ENCODE measurements at places on chromosomes 16 and 17.

DNA sequence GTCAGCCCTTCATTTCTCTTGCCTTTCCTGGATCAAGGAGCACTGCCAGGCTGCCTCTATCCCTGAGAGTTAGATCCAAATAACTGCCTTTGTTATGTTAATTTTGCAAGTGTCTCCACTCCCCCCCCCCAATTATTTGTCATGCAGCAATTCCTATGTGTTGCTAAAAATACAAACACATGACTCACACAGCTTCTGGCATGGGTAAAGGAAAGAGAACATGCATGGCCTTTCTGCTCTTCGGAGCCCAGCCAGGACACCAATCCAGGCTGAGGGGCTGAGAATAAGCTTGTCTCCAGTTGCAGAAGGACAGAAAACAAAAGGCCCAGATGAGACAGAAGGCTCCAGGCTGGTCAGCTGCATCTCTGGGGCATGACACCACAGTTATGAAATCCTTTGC is 148.0 kb upstream of the TNRC6C start:
- DNase-seq: no peak

- no peak for DNase-seq
Observed at GRCh38 chr16:24270721-24271442, 14.7 kb downstream of the CACNG3 start.

GRCh38 chr17:72715906-72716572 is 376.4 kb downstream of the SLC39A11 start:
- peak; percentile 70 for DNase-seq

GRCh38 chr17:58325289-58325726 is 3.3 kb downstream of the TSPOAP1 start:
- DNase-seq: no peak

GRCh38 chr17:279776-280175 is 72.8 kb downstream of the RPH3AL start:
- no peak for DNase-seq

DNA sequence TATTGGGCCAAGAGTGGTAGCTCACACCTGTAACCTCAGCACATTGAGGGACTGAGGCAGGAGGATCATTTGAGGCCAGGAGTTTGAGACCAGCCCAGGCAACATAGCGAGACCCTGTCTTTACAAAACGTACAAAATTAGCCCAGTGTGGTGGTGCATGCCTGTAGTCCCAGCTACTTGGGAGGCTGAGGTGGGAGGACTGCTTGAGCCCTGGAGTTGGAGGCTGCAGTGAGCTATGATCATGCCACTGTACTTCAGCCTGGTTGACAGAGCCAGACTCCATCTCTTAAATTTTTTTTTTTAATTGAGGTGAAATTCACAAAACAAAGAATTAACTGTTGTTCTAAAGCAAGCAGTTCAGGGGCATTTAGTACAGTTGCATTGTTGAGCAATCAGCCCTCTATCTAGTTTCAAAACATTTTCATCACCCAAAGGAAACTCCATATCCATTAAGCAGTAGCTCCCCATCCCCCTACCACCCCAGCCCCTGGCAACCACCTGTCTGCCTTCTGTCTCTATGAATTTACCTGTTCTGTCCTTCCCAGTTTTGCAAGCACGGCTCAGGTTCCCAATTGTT is 15.6 kb downstream of the SNX29 start:
- no peak for DNase-seq

GRCh38 chr17:30308406-30308805 is 16.7 kb upstream of the BLMH start:
- no peak for DNase-seq

GRCh38 chr16:82993926-82994325 is 367.2 kb downstream of the CDH13 start:
- no peak for DNase-seq

DNA sequence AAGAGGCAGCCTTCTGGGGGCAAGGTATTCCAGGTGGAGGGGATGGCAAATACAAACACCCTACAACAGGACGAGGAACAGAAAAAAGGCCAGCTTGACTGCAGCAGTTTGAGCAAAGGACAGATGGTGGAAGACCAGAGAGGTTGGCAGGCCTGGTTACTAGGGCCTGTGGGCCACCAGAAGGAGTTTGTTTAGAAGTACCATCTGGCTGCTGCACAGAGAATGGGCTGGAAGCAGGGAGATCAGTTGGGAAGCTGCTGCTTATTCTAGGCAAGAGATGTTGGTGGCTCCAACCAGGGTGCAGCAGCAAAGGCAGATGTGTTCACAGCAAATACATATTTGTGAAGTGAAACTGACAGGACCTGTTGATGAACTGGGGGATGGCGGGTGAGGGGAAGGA is 2.9 kb upstream of the YPEL2 start:
- no peak for DNase-seq

GRCh38 chr17:73231395-73231794 is 30.3 kb downstream of the CPSF4L start:
- no peak for DNase-seq

- no peak for DNase-seq
Observed at GRCh38 chr17:43907998-43908721, 824 bp upstream of the MPP2 start.

DNA sequence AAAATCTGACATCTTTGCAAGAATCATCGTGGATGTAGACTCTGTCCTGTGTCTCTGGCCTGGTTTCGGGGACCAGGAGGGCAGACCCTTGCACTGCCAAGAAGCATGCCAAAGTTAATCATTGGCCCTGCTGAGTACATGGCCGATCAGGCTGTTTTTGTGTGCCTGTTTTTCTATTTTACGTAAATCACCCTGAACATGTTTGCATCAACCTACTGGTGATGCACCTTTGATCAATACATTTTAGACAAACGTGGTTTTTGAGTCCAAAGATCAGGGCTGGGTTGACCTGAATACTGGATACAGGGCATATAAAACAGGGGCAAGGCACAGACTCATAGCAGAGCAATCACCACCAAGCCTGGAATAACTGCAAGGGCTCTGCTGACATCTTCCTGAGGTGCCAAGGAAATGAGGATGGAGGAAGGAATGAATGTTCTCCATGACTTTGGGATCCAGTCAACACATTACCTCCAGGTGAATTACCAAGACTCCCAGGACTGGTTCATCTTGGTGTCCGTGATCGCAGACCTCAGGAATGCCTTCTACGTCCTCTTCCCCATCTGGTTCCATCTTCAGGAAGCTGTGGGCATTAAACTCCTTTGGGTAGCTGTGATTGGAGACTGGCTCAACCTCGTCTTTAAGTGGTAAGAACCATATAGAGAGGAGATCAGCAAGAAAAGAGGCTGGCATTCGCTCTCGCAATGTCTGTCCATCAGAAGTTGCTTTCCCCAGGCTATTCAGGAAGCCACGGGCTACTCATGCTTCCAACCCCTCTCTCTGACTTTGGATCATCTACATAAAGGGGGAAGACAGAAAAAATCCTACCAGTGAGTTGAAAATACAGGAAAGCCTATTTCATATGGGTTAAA is at the start of gene G6PC1:
G6PC1 (plus strand) TSS at position 340 of the 872 bp plus-strand sequence; CDS start at position 418, 78 bp downstream.
- DNase-seq: no peak

GRCh38 chr16:53600126-53600525 is 97.1 kb upstream of the AKTIP start:
- DNase-seq: no peak

DNA sequence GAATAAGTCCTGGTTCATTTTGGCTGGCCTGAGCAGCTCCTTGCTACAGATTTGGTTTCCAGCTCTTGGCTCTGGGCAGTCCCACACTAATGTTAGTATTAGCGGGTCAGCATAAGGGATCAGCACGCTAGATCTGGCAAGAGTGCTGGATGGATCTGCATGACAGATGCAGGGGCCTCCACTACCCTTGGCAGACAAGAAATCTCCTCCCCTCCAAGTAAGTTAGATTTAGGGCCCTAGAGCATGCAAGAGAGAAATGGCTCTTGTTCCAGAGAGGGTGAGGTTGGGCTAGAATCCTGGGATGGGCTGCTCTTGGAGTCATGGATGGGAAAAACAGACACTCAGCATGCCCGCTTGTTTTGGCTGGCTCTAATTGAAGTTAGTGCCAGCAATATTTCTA is 414.3 kb downstream of the RBFOX1 start:
- DNase-seq: no peak

GRCh38 chr16:1763521-1764511 is 7.5 kb downstream of the NME3 start:
- DNase-seq: no peak

GRCh38 chr17:56832446-56832845 is 1.3 kb downstream of the C17orf67 start:
- DNase-seq: no peak

DNA sequence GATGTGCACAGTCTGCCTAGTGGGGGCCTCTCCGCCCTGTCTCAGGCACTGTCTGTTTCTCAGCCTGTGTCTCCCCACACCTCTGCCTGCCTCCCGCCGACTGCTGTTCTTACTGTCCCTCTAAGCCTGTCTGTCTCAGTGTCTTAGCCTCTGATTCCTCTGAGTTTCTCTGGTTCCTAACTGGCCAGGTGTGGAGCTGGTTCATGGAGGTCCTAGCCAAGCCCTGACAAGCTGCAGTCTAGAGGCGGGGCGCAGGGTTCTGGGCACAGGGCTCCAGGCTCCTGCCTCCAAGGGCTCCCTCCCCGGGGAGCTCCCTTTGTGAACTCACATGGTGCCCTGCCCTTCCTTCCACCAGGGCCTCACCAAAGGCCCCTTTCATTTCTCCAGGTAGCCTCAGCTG is 19.4 kb downstream of the C17orf100 start:
- DNase-seq: no peak

- no peak for DNase-seq
Observed at GRCh38 chr17:8413328-8413727, 15.7 kb upstream of the RNF222 start.

DNA sequence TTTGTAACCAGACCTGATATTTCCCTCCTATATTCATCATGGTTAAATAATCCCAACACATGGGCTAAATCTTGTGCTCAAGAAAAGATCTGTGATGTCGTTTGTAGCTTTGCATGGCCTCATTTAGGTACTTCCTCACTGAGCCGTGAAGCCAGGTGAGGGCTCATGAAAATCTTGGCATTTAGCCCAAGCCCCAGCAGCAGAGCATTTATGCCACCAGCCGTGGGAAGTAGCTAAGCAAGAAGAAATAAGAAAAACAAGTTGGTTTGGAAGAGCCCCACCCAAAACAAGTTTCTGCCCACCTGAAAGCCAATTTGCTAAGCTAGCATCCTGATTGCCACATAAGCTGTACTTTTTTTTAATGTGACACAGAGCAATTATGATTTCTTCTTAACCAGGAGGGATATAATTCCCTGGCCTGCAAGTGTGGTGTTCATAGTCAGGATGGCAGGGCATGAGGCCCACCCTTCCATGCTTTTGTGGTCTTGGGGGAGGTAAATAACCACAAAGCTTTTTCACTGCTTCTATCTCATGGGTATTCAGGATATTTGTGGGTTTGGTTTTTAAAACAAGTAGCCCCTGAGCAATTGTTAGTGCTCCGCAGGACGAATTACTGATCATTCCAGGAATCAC is 10.5 kb downstream of the TMIGD1 start:
- no peak for DNase-seq

GRCh38 chr17:12712941-12713340 is 47.3 kb downstream of the MYOCD start:
- DNase-seq: no peak

- peak; percentile 47 for DNase-seq
Observed at GRCh38 chr16:89909777-89910716, 8.6 kb upstream of the MC1R start.

DNA sequence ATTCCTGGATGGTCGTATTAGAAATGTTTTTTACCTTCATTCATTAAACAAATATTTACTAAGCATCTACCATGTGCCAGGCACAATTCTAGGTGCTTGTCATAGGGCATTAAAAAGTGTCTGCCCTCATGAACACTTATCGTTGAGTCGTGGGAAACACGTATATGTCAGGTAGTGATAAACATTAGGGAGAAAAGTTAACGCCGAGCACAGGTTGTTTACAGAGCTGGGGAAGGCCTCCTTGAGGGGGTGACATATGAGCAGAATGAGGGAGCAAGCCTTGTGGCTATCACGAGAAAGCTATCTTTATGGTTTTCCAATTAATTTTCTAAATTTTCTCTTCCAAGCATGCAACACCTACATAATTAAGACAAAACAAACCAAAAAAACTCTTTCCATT is 985 bp upstream of the ZNF213 start:
- no peak for DNase-seq

GRCh38 chr16:77744141-77744540 is 21.8 kb downstream of the NUDT7 start:
- no peak for DNase-seq

DNA sequence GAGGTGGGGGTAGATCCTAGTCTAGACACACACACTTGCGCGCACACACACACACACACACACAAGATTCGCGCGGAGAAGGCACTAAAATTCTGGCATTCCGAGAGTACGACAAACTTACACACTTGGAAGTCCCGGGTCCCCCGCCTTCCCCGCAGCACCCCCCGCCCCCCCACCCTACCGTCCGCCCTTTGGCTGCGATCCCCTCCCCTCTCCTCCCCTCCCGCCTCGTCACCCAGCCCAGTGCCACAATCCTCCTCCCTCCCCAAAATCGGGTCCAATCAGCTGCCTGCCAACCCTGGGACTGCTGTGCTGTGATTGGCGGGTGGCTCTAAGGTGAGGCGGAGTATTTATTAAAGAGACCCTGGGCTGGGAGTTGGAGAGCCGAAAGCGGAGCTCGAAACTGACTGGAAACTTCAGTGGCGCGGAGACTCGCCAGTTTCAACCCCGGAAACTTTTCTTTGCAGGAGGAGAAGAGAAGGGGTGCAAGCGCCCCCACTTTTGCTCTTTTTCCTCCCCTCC is at the start of gene SOX9:
SOX9 (plus strand) TSS at position 379 of the 522 bp plus-strand sequence. CDS start 372 bp downstream, outside the sequence.
- peak; percentile 90 for DNase-seq

DNA sequence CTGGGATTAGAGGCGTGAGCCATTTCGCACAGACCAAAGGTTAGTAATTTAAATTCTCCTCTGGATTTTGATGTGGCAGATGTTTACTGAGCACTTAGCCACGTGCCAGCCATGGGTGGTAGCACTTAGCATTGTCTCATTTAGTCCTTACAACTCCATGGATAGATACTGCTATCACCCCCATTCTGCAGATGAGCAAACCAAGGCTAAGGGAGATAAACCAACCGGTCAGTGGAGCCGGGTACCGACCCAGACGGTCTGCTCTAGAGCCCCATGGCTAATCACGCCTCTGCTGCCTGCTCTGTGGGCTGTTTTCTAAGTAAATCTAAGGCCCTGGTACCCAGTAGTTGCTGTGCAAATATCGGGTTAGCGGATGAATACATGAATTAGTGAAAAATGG is 12.6 kb upstream of the ADGRG1 start:
- no peak for DNase-seq

- no peak for DNase-seq
Observed at GRCh38 chr17:69346766-69347165, 19.8 kb upstream of the ABCA5 start.

Measured in T1000 (cell line).